ENCODE measurements at places on chromosomes 2 and 18.

DNA sequence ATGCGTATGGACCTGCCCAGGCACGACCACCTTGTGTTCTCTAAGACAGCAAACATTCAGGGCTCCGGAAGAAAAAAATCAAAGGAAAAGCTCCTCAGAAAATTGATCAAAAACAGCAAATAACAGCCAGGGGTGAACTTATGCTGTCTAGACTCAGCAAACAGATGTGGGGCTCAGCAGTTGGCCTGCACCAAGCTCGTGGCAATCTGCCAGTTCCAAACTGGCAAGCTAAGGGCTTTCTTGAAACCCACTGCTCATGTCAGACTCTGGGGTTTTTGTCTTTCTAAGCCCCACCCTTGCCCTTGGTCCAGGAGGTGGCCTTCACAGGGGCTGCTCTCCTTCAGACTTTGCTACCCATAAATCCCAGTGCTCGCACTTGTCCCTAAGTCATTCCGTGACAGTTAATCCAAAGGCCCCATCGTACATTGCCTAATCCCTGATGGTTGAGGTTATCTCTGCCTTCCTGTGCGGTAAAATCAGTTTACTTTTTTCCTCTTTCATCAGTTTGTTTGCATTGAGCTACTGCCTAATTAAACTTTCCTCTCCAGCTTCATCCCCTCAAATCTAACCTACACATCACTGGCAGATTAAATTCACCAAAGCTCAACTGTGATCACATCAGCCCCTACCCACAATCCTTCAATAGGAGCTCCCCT, 408.0 kb downstream of the LRATD1 start:
- DNase-seq, result peak; percentile 40

DNA sequence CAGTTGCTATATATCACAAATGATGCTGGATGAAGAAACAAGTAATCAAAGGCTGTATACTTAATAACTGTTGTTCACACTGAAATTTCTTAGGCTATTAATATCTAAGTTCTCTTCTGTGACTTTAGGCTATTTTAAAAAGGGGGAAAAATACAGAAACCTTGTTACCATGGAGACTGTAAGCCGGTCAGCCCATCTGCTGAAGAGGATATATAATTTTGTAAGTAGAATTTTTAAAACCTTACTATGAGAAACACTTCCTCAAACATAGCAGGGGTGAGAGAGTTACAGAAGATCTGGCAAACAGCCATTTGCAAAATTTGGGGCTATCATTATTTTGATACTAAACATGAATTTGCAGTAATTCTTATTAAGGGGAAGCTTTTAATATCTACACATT, 27.8 kb downstream of the CACNB4 start:
- no peak for DNase-seq

DNA sequence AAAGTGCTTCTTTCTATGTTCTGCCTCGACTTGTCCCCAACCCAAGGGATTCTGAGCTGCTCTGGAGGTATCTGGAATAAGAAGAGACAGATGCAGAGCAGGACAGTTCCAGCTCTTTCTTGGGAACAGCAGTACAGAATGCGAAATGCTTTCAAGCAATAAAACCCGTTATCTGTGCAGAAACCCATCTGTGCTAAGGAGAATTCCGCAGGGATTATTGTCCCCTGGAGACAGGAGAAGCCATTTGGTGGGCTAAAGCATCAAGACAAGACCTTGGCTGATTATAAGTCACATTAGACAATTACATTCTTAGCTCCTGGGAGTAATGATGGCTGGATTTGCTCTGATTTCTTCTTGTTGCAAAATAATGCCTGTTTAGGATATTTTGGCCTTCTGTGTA, 185.4 kb upstream of the GLI2 start:
- DNase-seq, result no peak

DNA sequence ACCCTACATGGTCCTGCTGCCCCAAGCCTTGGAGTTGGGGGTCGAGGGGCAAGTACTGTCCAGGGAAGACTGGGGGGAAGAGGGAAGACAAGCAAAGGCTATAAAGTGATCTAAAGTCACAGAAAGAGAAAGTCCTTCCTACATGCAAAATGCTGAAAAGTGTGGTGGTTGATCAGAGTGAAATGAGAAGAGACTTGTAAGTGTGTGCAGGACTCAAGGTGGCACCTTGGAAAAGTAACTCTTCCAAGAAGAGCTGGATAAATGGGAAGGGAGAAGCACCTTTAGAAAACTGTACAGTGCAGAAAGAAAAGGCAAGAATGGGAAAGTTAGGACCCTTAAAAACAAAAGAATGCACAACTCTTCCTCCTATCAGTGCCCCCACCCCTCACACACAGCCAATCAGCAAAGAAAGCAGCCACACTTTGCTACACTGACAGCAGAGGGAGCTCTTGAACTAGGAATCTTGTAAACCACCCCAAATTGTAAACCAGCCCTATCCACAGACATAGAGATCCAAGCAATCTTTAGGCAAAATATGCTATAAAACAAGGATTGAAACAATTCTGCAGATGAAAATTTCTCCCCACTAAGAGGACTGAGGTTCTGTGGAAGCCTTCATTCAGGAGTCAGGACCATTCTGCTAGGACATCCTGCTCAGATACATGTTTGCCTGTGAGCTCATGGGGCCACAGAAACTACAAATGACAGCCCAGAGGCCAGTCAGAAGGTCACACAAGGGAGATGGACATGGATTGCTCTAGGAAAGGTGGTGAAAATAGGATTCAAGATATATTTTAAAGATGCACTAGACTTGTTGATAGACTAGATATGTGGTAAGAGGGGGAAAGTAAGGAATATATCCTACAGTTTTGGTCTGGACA, 146.4 kb downstream of the FTCDNL1 start:
- DNase-seq, result peak; percentile 26

- DNase-seq, result no peak
Measured at GRCh38 chr2:241040081-241040803, 41.8 kb downstream of the SNED1 start.

GRCh38 chr2:61090386-61090921, 24.8 kb downstream of the SANBR start:
- no peak for DNase-seq

DNA sequence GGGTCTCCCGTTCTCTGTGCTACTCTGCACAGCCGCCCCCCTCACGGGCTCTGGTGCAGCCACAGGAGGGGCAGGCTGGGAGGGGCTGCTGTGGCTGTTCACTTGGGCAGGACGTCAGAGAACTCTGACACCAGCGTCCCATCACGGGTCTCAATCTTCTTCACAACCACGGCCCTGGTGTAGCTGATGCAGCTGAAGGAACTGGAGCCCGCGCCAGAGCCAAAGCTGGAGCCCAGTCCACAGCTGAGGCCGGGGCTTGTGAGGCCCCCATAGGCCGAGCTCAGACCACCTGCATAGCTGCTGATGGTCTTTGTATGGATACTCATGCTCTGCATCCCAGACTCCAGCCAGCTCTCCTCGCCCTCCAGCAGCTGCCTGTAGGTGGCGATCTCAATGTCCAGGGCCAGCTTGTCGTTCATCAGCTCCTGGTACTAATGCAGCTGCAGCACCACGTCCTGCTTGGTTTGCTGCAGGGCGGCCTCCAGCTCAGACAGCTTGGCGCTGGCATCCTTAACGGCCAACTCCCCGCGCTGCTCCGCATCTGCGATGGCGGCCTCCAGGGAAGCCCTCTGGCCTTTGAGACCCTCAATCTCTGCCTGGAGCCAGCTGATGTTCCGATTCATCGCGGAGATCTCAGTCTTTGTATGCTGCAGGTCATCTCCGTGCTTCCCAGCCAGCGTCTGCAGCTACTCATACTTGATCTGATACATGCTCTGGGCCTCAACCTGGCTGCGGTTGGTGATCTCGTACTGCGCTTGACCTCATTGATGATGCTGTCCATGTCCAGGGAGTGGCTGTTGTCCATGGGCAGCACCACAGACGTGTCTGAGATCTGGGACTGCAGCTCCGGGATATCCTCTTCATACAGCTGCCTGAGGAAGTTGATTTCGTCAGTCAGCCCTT, 7.4 kb upstream of the DUSP19 start:
- no peak for DNase-seq

- no peak for DNase-seq
Measured at GRCh38 chr2:63669596-63669995, 80.8 kb downstream of the MDH1 start.

DNA sequence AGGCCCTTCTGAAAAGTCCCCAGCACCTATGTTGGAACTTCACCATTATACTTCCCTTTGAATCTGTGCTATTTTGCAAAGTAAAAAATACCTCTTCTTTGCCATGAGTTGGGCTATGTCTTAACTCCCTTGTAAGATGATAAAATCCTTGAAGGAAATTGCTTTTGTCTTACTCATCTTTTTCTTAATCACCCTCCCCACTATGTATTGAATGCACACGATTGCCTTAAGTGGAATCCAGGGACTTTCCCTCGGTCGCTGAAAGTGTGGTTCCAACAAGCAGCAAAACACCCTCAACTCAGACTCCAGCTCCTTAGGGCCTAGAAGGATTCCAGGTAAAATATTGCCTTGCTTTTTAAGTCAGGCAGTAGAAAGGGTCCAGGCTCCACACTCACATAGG, 173.2 kb upstream of the ARL4C start:
- no peak for DNase-seq

GRCh38 chr2:70596293-70596692, 42.7 kb upstream of the TGFA start:
- no peak for DNase-seq

- DNase-seq, result no peak
Measured at GRCh38 chr2:29655391-29656086, 265.8 kb downstream of the ALK start.

GRCh38 chr2:218746470-218746795, 35.5 kb upstream of the CYP27A1 start:
- DNase-seq, result no peak

DNA sequence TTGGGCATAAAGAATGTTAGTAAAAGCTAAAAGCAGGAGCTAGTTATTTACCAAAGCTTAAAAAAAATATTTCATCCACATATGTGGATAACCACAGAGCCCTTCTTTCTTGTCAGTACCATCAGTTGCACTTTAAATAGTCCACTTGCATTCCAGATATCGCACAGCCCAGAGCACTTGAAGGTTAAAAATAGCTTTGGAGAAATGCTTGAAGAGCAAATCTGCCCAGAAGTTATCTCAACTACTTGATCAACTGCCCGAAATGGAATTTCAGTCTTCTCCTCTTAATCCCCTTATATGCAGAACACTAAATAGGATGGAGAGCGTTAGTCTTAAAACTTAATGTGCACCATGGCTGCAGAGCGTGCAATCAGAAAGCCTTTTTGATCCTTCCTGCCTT, 148.3 kb downstream of the PLEKHA3 start:
- DNase-seq, result no peak

GRCh38 chr2:229490167-229490566, 219.1 kb upstream of the PID1 start:
- no peak for DNase-seq

GRCh38 chr2:179981085-179981484, 26.0 kb downstream of the CWC22 start:
- DNase-seq, result peak; percentile 42

- no peak for DNase-seq
Measured at GRCh38 chr2:48984922-48985321, 169.4 kb downstream of the FSHR start.

- DNase-seq, result no peak
Measured at GRCh38 chr2:241619597-241620418, 17.1 kb downstream of the THAP4 start.

GRCh38 chr2:30161929-30162706, 15.3 kb downstream of the YPEL5 start:
- DNase-seq, result no peak

DNA sequence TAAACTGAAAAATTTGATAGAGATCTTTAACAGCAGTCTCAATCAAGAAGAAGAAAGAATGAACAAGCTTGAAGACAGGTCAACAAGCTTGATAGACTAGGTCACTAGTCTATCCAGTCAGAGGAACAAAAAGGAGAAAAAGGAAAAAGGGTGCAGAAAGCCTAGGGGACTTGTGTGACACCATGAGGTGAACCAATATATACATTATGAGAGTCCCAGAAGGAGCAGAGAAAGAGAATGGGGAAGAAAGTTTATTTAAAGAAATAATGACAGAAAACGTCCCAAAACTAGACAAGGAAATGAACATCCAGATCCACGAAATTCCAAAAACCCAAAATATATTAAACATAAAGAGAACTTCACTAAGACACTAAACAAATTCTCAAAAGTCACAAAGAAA, 84.5 kb downstream of the VAPA start:
- DNase-seq, result no peak

DNA sequence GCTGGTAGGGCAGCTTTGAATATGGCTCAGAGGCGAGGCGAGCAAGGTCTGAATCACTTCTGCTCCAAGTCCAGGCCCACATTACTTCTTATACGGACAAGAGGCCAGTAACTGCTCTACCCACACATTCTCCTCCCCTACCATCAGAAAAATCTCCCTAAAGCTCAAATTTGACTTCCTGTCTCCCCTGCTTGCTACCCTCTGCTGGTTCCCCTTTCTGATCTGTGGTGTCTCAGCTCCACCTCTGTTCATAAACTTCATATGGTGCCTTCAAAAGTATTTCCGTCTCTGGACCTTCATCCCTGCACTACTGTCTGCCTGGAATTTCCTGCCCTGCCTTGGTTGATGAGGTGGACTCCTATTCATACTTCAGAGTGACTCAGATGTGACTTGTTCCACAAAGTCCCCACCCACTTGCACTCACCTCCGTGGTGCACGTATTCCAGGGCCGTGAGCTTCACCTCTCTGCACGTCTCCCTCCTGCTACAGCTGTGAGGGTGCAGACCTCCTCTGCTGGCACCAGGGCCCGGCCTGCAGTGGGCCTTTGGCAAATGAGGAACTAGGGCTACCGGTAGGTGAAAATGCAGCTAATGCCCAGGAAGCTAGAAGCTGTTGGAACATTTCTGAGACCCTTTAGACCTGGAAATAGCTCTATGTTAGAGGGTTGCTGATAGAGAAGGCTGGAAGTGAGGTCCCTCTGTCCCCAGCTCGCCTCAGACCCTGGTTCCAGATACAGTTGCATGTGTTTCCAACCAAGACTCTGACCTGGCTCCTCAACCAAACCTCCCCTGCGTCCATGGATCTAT, 24.6 kb upstream of the KCMF1 start:
- no peak for DNase-seq

DNA sequence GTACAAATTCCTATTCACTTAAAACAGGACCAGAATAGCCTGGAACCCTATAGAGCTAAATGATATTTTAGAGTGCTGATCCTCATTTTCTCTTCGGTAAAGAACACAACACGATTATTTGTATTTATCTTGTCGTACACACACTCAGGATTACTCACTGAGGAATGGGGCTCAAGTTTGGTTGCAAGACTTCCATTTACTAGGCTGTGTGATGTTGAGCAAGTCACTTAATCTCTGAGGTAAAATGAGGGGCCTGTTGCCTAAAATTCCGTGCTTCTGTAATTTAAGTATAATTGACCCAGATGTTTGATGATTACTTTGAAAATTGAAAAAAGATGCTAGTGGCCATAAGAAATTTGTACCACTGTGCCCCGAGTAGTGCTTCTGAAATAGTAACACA, 42.6 kb upstream of the MAP4K3 start:
- DNase-seq, result no peak

GRCh38 chr18:79896738-79897137, 54.7 kb downstream of the SLC66A2 start:
- no peak for DNase-seq

GRCh38 chr18:37258131-37258530, 307.5 kb downstream of the CELF4 start:
- DNase-seq, result no peak

- DNase-seq, result no peak
Measured at GRCh38 chr2:168166902-168167510, 80.4 kb downstream of the STK39 start.

Measured in NCI-H1105 (cell line).